ENCODE measurements at places on chromosomes 6 and 20.

DNA sequence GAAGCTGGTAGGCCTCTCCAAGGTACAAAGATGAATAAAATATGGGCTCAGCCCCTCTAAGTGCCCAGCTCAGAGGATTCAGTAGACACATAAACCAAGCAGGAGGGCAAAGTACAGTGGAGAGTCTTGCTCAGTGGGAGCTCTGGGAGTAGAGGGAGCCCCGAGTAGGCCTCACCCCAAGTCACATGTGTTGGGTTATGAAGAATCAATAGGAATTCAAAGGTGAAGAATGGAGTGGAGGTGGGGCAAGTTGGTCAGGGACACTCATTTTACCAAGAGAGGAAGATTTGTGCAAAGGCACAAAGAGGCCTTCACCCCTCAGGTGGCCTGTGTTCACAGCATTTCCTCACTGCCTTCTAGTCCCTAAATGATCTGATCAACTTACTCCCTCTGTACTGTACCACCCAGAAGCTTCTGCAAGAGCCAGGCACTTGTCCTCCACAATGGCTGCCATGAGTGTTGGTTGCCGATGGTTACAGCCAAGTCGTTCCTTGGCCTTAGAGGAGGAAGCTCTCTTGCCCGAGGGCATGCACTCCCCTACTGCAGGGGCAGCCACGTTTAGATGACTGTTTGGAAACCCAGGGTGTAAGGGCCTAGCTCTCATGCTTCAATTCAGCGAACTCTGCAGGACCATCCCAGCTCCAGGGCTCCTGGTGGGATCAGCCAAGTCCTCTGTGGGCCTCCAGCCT, 6.7 kb upstream of the CDKN1A start:
- DNase-seq = no peak

DNA sequence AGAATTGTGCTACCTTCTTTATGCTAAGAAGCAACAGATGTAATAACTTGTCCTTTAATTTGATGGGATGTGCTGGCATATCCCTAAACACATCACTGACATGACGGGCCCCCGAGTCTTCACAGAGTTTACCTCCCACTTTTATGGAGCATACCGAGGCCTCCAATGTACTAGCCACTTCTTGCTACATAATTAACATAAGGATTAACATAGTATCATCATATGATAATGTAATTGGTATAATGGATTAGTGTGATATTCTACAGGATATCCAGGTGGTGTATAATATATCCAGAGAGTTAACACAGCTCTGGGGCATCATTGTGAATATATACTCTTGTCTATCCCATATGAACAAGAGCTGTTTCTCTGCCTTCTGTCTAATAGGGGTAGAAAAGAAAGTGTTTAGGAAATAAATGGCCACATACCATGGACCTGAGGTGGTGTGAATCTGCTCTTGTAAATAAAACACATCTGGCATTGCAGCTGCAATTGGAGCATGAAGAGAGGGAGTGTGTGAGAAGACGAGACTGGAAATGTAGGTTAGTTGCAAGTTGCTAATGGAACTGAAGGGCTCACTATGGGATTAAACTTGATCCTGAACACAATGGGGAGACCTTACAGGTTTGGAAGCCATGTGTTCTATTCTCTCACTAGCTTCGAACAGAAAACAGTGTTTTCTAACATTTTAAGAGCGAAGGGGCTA, 102.3 kb downstream of the IYD start:
- no peak for DNase-seq

GRCh38 chr6:51817832-51818231, 269.6 kb downstream of the PKHD1 start:
- no peak for DNase-seq

GRCh38 chr20:15925376-15925775, 647.9 kb downstream of the KIF16B start:
- no peak for DNase-seq

DNA sequence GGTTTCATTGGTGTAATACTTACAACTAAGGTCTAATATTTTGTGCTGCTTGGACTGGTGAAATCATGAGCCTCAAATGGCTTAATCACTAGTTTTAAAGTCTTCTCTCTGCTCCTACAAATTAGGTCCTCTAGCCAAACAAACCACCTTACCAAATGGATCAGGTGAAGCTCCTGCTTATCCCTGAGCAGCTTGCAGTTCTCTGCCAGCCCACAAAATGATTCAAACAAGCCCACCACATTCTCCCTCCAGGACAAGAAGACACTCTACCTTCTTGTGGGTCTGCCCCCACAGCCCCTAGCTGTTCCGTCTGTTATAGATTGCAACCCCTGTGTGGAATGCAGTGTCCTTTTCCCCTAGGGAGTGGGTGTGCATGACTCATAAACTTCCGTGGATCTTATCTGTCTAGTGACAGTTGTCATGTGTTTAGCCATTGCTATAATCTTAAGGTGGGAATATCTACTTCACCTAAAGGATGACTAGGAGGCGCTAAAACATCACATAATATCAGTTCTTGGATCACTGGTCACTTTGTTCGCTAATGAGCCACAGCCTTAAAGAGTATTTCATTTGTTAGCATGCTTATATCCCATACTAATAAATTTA, 940.5 kb upstream of the MANEA start:
- DNase-seq = no peak

- no peak for DNase-seq
These were observed 18.3 kb downstream of the VAPB start for GRCh38 chr20:58407201-58407873.

DNA sequence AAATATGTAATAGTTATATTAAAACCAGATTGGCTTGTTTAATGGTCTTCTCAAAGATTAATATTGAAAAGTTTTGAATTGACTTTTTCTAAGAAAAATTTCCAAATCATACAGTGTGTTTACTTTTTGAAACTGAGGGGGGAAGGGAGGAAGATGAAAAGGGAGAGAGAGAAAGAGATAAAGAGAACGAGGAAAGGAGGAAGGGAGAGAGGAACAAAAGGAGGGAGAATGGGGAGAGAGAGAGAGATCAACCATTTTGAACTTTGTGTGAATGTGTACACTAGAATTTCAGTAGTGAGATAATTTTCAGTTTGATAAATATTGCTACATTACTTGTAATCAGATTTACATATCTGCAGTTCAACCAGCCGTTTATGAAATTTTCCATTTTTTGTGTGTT, 124.5 kb downstream of the EPHA7 start:
- no peak for DNase-seq

DNA sequence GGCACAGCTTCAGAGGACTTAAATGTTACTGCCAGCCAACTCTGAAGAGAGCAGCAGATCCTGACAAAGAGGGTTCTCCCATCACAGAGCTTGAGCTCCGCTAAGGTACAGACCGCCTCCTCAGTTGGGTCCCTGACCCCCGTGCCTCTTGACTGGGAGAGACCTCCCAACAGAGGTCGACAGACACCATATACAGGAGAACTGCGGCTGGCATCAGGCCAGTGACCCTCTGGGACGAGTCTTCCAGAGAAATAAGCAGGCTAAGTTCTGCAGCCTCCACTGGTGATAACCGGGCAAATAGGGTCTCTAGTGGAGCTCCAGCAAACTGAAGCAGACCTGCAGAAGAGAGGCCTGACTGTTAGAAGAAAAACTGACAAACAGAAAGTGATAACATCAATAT, 187.0 kb downstream of the CLVS2 start:
- DNase-seq = no peak

- DNase-seq = peak; percentile 44
These were observed 5.4 kb upstream of the TUBB2A start for GRCh38 chr6:3162565-3163247.

DNA sequence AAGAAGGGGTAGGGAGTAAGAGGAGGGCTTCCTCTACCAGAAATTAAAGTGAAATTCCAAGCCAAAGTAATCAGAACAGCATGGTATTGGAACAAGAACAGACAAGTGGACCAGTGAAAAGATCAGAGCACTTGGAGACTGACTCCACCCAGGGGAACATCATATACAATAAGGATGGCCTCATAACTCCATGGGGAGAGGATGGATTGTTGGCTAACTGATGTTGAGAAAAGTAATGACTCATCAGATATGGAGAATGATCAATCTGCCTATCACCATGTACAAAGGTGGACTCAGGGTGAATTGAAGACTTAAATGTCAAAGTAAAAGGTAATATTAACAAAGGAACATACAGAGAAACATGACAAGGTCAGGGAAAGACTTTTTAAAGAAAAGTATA, 12.8 kb downstream of the SLC22A3 start:
- no peak for DNase-seq

DNA sequence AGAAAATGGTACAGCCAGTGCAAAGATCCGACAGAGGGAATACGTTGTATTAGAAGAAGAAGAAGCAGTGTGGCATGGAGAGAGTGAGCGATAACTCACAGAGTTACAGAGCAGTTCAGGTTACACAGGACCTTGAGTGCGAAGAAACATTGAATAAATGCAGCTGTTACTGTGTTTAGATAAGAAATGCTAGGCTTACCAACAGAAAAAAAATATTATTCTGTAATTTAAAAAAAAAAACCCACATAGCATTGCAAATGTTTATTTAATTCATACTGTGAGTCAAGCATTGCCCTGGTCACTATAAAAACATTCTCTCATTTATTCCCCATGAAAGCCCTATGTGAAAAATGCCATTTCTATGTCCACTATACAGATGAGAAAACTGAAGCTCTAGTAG, 373.4 kb upstream of the EPHA7 start:
- DNase-seq = no peak

- DNase-seq = no peak
These were observed 97.1 kb upstream of the FLRT3 start for GRCh38 chr20:14434384-14435136.

DNA sequence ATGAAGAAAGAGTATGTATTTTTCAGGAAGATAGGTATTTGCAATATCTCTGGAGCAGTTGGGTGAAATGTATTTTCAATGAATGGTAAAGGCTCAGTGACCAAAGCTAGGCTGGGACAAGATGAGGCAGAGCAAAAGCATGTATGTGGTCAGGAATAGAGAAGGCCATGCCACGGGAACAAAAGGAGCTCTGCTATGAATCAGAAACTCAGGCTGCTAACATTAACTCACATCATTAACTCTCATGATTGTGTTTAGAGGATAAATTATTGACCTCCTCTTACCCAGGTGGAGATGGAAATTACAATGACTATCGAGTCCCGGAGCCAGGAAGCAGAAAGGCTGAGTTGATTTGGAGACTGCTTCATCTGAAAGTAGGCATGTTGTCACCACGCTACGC, 220.2 kb downstream of the FUT9 start:
- DNase-seq = no peak

DNA sequence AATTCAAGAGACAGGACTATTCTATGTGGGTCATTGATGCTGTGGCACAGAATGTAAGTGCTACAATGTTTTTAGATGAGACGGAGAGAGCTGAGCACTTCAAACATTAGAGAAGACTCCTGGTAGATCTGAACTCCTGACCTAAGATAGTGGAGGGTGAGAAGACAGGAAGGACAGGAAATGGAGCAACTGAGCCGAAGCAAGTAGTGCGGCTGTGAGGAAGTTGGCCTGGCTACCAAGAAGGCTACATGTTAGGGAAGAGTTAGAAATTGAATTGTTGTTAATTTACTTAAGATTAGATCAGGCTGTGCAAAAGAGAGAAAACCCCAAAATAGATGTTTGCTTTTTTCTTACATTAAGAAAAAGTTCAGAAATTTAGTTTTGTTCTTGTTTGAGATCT, 14.4 kb upstream of the MLIP start:
- no peak for DNase-seq

GRCh38 chr20:63215101-63216040, 560 bp downstream of the YTHDF1 start:
- DNase-seq = peak; percentile 34

DNA sequence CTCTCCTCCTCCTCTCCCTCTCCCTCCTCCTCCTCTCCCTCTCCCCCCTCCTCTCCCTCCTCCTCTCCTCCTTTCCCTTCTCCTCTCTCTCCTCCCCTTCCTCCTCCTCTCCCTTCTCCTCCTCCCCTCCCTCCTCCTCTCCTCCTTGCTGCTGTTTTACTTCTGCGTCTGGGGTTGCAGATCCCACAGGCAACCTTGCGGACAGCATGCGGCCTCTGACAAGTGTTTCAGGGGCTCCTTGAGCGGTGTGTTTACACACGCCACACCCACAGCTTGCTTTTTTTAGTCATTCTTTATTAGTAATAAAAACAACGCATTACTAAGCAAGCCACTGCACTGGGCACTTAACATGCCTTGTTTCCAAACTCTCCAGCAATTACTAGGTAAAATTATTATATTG, 81.9 kb downstream of the TFAP2C start:
- DNase-seq = no peak

DNA sequence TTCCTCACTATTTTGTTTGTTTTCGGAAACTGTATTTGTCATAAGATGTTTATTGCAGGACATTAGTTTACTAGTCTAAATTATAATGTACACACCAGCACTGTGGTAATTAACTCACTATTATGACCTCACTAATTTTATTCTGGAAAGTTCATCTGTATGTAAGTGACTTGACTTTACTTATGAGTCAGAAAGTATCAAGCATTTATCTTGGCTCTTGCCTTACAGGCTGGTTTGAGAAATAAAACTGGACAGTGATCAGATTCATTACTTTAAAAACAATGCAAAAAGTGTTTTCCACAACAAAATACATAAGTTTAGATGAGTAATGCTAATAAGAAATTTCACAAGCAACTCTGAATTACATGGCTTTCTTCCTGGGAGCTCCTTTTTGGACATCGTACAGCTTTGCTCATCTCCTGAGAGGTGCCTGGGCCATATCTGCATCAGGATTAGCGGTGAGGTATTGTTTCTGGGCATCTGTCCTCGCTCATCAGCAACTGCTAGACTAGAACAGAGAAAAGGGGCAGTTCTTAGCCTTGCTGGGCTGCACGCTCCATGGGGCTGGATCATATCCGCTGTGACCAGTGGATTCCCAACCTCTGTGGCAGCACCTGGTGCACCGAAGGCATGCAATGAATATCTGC, 179.8 kb downstream of the SOD2 start:
- no peak for DNase-seq

- DNase-seq = peak; percentile 33
These were observed 39.2 kb downstream of the KCNK5 start for GRCh38 chr6:39189915-39190544.

DNA sequence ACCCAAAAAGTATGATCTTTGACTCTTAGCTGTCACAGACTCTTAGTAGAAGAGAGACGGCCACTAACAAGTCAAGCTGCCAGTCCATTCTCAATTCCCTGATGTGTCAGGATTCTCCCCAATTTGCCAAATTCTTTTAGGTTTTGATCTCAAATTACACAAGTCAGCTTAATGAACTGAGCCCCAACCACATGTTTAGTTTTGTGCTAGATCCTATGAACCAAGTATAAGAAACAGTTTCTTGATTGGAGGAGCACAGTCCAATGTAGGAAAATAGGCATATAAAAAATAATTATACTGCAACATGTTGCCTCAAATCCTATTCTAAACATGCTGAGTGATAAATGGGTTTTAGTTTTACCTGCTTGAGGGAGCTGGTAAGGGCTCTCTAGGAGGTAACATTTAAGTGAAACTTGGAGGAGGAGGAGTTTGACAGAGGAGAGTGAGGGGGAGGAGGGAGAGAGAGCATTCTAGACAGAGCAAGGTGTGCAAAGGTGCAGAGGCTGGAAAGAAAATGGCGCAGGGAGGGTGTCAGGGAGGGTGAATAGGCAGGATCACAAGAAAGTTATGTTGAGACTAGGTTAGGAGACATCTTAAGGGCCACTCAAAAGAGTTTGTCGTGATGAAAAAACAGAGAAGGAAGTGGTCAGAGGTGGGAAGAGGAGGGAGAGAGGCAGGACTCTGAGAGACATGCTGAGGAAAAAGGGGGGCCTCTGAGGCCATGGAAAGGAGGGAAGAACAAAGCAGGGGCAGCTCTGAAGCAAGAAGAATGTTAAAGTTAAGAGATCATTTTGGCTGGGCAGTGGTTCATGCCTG, 22.8 kb upstream of the FAM83C start:
- DNase-seq = peak; percentile 56
